Activated CD8-positive, alpha-beta memory T cell treated with anti-CD3 and anti-CD28 coated beads, Interleukin-2, amount 10 ng/mL, durations not matched to agents 7 days and 5 days (primary cell): ENCODE measurements at places on chromosomes 6 and 20.

DNA sequence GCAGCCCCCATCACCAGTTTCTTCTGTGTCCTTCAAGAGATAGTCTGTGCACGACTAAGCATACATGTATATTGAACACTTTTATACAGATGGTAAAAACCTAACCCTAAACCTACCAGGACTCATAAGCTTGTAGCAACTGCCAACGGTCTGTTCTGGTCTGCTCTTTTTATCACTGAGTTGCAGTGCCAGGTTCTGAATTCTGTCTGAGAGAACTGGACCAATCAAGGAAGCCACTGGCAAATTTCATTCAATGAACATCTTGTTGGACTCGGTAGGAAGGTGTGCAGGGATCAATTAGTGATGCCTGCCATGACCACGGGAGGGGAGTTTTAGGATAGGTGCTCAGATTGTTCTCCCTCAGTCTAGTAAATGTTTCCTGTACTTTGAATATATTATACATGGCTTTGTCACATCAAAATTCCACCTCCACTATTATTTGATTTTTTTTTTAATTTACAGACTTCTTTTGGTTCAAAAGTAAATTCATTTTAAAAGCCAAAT lies 146.8 kb downstream of the EYA2 start:
- H3K27me3 ChIP-seq: peaks cover 2% of the 10 kb centered on the region
- no peak overlapping the region for H3K27ac ChIP-seq
- DNase-seq: no peak

GRCh38 chr6:3456395-3456897 lies 404 bp downstream of the SLC22A23 start:
- no peak for DNase-seq
- H3K27me3 ChIP-seq: peaks cover 51% of the 10 kb centered on the region

DNA sequence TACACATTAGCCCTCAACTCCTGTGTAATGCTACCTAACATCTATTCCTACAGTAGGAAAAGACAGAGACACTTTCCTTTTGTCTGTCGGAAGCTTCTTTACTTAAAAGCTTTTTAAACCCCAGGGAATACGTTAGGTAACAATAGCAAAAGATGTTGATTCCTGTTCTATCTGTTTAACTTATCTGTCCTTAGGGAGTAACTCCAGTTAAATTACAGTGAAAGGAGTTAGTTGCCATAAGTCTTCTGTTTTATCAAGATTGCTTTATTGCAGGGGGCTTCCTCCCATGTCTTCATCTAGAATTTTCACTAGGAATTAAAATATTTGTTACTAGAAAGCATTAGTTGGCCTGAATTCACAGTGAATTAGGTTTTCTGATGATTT lies 26.2 kb downstream of the TOP1 start:
- peaks cover 65% of the 10 kb centered on the region for H3K4me1 ChIP-seq
- no peaks in the 10 kb centered on the region for H3K27me3 ChIP-seq
- H3K4me3 ChIP-seq: no peak overlapping the region
- no peak for DNase-seq
- H3K36me3 ChIP-seq: peaks cover 56% of the 10 kb centered on the region

DNA sequence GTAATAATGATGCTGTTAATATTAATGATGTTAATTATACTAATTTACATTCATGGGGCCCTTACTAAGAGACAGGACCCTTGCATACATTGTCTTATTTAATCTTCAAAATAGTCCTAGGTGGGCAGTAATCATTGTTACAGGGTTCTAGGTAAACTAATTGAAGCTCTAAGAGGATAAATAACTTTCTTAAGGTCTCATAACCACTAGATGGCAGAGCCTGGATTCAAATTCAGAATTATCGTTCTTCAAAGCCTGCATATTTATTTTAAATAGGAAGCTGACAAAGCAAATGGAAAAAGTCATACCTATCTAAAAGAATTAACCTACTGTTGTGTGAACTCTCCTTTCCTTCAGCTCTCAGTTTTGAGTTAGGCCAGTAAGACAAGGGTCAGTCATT lies 23.5 kb downstream of the PTCHD4 start:
- no peaks in the 10 kb centered on the region for H3K4me1 ChIP-seq
- DNase-seq: no peak
- no peak overlapping the region for H3K27ac ChIP-seq
- no peak overlapping the region for H3K4me3 ChIP-seq

- H3K4me1 ChIP-seq: no peaks in the 10 kb centered on the region
- no peaks in the 10 kb centered on the region for H3K27me3 ChIP-seq
- H3K27ac ChIP-seq: no peak overlapping the region
Observed at GRCh38 chr6:126210398-126211075, 129.4 kb upstream of the CENPW start.

- no peak overlapping the region for H3K27ac ChIP-seq
- no peaks in the 10 kb centered on the region for H3K36me3 ChIP-seq
- DNase-seq: no peak
- peaks cover 39% of the 10 kb centered on the region for H3K27me3 ChIP-seq
- no peak overlapping the region for H3K4me3 ChIP-seq
Observed at GRCh38 chr20:1943275-1944002, 48.2 kb downstream of the SIRPA start.

DNA sequence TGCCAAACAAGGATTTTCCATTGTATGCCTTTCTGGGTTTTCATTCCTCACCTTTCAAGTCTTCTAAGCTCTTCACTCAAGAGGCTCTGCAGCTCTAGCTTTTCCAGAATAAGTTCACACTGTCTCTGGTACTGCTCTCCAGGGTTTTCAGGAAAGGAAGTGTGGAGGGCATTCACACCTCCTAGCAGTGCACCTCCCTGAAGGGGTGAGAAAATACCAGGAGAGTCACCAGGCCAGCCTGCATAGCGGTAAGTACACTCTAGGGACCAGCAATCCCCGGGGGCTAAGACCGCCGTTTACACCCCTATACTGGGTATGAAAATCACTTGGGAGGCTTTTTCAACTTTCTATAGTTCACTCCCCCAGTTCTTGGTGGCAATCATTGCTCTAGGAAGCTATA lies 67.9 kb upstream of the ASF1A start:
- no peak for DNase-seq
- H3K4me1 ChIP-seq: peaks cover 4% of the 10 kb centered on the region
- H3K4me3 ChIP-seq: no peak overlapping the region
- no peak overlapping the region for H3K27ac ChIP-seq
- H3K27me3 ChIP-seq: no peaks in the 10 kb centered on the region
- peaks cover 52% of the 10 kb centered on the region for H3K36me3 ChIP-seq

- H3K4me1 ChIP-seq: no peaks in the 10 kb centered on the region
- H3K27me3 ChIP-seq: no peaks in the 10 kb centered on the region
- DNase-seq: no peak
- H3K36me3 ChIP-seq: no peaks in the 10 kb centered on the region
- H3K27ac ChIP-seq: no peak overlapping the region
- H3K4me3 ChIP-seq: no peak overlapping the region
Observed at GRCh38 chr6:169420912-169421543, 167.4 kb upstream of the THBS2 start.

DNA sequence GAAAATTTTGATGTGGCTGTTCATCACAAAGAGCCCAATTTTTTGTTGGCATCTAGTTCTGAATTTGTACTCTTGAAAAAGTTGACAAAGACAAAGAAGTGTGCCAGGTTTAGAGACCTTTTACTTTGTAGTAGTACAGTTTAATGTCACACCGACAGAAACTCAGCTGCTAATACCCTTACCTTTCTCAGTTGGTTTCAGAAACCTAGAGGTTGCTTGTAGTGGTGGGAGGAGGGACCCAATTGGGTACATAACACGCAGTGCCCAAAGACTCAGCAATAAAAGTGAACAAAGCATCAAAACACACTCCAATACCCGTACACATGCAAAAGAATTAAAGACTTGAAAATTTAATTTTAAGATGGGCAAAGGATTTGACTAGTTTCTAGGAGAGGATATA lies 203.7 kb downstream of the CDKAL1 start:
- no peaks in the 10 kb centered on the region for H3K27me3 ChIP-seq
- no peak overlapping the region for H3K4me3 ChIP-seq
- no peak for DNase-seq
- H3K4me1 ChIP-seq: no peaks in the 10 kb centered on the region

GRCh38 chr20:57712851-57713504 lies 3.2 kb upstream of the PMEPA1 start:
- H3K36me3 ChIP-seq: no peaks in the 10 kb centered on the region
- no peak overlapping the region for H3K27ac ChIP-seq
- peaks cover 29% of the 10 kb centered on the region for H3K27me3 ChIP-seq
- DNase-seq: no peak

DNA sequence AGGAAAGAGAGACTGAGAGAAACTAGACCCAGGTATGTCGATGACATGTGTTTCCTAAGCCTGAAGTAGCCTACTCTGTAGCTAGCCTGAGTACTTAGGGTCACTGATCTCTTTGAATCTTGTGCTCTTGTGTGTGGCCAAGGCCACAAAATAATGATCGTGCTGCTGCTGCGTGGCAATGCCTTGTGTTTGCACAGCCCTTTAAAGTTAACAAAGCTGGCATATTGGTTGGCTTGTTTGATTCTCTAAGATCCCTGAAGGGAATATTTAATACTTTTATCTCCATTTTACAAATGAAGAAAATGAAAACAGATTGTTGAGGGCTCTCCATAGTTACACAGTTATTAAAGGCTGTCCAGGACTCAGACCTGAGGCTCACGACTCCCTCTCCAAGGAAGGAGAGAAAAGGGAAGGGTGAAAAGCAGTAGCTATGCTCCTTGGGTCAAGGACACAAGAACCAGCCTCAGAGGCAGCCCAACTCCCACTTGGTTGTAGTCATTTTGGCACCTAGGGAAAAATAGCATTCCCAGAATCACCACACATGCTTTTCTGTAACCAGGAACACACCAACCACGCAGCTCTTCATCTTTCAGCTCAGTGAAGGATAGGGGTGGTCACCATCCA lies 130.7 kb downstream of the LRFN2 start:
- H3K27me3 ChIP-seq: peaks cover 9% of the 10 kb centered on the region
- no peak overlapping the region for H3K27ac ChIP-seq
- H3K36me3 ChIP-seq: no peaks in the 10 kb centered on the region
- DNase-seq: no peak

DNA sequence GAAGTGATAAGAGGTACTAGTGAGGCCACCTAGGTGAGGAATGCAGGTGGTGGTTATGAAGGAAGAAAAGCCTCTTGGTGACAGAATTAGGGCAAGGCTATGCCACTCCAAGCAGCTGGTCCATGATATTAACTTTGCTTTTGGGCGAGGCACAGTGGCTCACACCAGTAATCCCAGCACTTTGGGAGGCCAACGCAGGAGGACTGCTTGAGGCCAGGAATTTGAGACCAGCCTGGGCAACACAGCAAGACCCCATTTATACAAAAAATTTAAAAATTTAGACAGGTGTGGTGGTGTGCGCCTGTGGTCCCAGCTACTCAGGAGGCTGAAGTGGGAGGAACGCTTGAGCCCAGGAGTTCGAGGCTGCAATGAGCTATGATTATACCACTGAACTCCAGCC lies 56.1 kb downstream of the SERAC1 start:
- no peaks in the 10 kb centered on the region for H3K27me3 ChIP-seq
- no peak overlapping the region for H3K27ac ChIP-seq
- peaks cover 9% of the 10 kb centered on the region for H3K36me3 ChIP-seq

GRCh38 chr6:100475554-100476320 lies 11.0 kb upstream of the SIM1 start:
- no peak overlapping the region for H3K4me3 ChIP-seq
- H3K27ac ChIP-seq: peak overlapping the region; percentile 12

- H3K36me3 ChIP-seq: no peaks in the 10 kb centered on the region
- H3K4me3 ChIP-seq: no peak overlapping the region
- DNase-seq: no peak
- H3K4me1 ChIP-seq: no peaks in the 10 kb centered on the region
- H3K27ac ChIP-seq: no peak overlapping the region
- no peaks in the 10 kb centered on the region for H3K27me3 ChIP-seq
Observed at GRCh38 chr6:72203983-72204382, 317.6 kb downstream of the RIMS1 start.

DNA sequence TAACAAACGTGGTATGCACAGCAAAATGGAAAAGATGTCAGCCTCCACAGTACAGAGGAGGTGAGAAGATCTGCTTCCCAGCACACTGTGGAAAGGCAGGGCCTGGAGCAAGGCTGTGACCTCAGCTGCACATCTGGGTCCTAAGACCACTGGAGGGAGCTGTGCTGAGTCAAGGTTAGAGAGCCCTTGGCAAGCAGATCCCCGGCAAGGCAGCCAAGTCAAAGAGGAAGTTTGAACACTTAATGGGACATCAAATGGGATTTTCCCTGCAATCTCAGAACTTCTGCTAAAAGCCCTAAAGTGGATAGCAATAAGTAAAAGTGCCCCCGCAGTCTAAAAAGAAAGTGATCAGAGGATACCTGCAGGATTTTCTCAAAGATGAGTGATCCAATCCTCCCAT lies 39.5 kb downstream of the UNC5CL start:
- no peak overlapping the region for H3K27ac ChIP-seq
- no peaks in the 10 kb centered on the region for H3K4me1 ChIP-seq
- H3K36me3 ChIP-seq: no peaks in the 10 kb centered on the region
- no peak overlapping the region for H3K4me3 ChIP-seq

- no peaks in the 10 kb centered on the region for H3K4me1 ChIP-seq
- no peak for DNase-seq
- no peak overlapping the region for H3K4me3 ChIP-seq
- no peak overlapping the region for H3K27ac ChIP-seq
- H3K36me3 ChIP-seq: peaks cover 2% of the 10 kb centered on the region
Observed at GRCh38 chr6:14575961-14576360, 458.4 kb downstream of the CD83 start.

- no peak for DNase-seq
- no peak overlapping the region for H3K4me3 ChIP-seq
- no peaks in the 10 kb centered on the region for H3K36me3 ChIP-seq
- H3K4me1 ChIP-seq: no peaks in the 10 kb centered on the region
- no peak overlapping the region for H3K27ac ChIP-seq
- peaks cover 5% of the 10 kb centered on the region for H3K27me3 ChIP-seq
Observed at GRCh38 chr20:19301843-19302242, 89.4 kb downstream of the SLC24A3 start.

DNA sequence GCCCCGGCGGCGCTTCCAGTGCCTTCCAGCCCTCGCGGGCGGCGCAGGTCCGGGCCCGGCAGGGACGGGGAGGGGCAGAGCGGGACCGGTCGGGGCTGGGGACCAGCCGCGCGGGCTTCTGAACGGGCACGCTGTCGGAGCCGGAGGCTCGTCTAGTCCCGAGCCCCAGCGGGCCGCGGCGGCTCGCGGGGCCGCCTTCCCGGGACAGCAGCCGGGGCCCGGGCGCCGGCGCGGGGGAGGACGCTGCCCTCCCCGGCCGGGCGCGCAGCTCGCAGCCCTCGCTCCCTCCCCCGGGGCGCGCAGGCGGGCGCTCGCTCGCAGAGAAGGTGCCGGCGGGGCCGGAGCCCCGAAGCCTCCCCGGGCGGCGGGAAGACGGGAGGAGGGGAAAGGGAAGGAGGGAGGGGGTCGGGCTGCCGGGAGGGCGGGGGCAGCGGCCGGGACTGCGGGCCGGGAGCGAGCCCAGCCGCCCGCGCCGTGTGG lies 696 bp upstream of the SIRPA start:
- no peak overlapping the region for H3K4me3 ChIP-seq
- no peaks in the 10 kb centered on the region for H3K4me1 ChIP-seq
- no peak for DNase-seq

- no peak for DNase-seq
- no peak overlapping the region for H3K4me3 ChIP-seq
- peaks cover 4% of the 10 kb centered on the region for H3K4me1 ChIP-seq
- H3K27me3 ChIP-seq: no peaks in the 10 kb centered on the region
- peaks cover 28% of the 10 kb centered on the region for H3K36me3 ChIP-seq
Observed at GRCh38 chr6:100593522-100593921, 128.8 kb upstream of the SIM1 start.

- no peak overlapping the region for H3K27ac ChIP-seq
- H3K27me3 ChIP-seq: peaks cover 18% of the 10 kb centered on the region
Observed at GRCh38 chr6:158514991-158515390, 44.9 kb upstream of the TMEM181 start.

- no peak for DNase-seq
- H3K4me1 ChIP-seq: no peaks in the 10 kb centered on the region
- peaks cover 17% of the 10 kb centered on the region for H3K27me3 ChIP-seq
- no peak overlapping the region for H3K27ac ChIP-seq
- no peak overlapping the region for H3K4me3 ChIP-seq
Observed at GRCh38 chr6:40410821-40411220, 176.3 kb downstream of the LRFN2 start.
